ENCODE measurements at places on chromosomes 16 and 17.

- DNase-seq: no peak
Observed at GRCh38 chr17:54745862-54746261, 154.8 kb upstream of the TOM1L1 start.

DNA sequence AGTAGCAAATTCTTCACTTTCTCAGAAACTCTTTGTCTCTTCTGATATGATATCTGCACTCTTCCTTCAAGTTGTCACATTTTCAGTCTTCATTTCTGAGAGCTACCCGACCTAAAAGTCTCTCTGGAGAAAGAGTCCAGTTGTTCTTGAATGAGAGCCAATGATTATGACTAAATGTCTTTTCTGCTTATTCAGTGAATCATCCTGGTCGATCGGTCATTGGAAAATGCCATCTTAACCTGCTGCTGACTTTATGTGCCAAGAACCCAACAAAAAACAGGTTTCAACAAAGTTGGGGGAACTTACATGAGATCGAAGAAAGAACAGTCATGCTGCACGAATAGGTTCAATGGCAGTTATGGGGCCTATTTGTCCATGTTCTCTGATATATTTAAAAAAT, 15.9 kb downstream of the SOX9 start:
- no peak for DNase-seq

GRCh38 chr16:6232056-6232455, 1100.6 kb upstream of the RBFOX1 start:
- DNase-seq: no peak

DNA sequence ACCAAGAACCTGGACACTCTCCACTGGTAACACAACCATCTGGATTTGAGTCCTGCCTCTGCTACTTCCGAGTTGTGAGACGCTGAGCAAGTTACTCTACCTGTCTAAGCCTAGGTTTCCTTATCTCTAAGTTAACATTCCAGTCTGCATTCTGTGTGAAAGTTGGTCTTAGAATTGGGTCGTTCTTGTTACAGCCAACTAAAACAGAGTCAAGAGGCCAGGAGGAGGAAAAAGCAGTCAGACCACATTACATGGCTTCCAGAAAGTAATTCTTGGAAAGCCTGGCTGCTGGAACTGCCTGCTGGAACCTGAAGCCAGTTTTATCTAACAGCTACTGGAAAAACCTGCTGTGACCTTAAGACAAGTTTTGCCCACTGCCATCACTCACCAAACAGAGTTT, 38.4 kb upstream of the XYLT1 start:
- no peak for DNase-seq

DNA sequence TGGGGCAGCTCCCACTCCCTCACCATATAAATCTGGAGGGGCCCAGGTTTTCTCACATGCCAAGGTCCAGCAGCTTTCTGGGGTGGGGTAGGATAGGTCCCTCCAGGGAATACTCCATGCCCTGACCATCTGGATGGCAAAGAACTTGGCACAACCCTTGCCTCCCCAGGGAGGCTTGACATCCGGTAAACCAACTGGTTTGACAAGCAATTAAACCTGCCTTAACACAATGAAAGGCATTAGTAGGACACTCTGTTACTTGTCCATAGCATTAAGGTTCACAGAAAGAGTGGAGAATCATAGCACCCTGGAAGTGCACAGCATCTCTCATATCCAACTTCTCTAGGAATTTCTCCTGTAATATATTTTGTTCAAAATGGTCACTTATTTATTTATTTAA, 63.9 kb upstream of the MAF start:
- DNase-seq: no peak

DNA sequence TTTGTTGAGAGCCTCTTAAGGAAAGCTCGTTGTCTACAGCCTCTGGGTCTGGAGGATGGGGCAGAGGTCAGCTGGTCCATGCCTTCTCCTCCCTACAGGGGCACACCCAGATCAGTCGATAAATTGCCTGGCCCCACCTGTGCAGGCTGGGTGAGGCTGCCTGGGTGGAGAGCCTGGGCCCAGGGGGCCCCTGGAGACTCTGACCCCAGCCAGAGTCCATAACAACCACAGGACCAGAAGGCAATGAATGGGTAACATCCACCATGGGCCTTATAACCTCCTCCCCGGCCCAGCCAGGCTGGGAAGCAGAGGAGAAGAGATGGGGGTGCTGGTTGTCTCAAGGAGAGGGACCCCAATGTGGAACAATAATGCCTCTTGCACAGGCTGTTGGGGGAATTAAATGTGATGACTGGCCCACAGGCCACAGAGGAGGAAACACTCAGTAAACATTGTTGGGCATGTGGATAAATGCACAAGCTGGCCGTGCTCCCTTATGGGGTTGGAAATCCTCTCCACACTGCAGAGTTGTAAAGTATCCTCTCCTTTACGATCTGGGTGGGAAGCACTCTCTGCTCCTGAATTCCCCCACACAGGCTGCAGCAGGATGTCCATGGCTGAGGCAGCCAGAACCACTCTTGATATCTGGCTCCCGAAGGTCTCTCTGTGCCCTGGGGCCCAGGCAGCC, 56.7 kb upstream of the TOB1 start:
- DNase-seq: no peak

DNA sequence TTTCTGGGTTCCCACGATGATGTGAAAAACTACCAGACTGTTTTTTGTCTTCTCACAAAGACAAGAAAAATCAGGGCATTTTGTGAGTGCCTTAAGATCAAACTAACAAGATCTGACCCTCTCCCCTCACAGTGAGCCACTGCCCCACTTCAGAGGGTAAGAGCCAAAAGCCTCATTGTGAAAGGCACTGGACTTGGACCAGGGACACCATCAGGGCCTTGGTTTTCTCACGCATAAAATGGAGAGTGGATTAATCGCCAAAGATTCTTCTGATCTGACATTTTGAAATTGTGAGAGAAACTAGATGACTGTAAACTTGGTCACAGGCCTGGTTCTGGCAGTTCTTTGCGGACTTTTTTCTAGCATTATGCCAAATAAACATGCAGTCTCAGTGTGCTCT, 21.0 kb upstream of the ENDOV start:
- no peak for DNase-seq

DNA sequence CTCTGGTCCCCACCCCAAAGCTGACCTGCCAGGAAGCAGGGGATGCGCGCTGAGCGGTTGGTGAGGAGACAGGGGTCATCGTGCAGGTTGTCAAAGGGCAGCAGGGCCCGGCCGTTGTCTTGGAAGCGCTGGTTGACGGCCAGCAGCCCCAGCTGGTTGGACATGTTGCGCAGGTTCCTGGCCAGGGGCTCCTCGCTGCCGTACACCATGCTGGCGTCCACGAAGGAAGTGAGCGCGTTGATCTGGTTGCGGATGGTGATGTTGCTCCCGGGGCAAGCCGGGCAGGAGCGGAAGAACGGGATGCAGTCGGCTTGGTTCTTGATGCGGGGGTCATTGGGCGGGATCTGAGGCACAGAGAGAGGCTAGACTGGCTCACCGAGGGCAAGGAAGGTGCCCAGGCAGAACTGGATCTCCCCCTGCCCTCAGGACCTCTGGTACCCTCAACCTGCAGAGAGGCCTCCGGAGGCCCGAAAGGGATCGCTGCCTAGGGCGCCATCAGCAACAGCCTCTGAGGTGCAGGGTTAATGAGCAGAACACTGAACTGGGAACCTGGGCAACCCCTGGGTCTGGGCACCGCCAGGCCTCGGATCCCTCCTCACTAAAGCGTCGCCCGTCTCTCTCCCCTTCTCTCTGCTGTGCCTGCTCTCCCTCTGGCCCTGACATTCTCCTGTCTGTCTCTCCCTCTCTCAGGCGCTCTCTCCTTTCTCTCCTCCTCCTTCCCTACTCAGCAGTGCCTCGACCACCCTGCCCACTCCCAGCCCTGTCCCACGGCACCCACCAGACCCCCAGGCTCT, 2.7 kb downstream of the MPO start:
- DNase-seq: no peak

DNA sequence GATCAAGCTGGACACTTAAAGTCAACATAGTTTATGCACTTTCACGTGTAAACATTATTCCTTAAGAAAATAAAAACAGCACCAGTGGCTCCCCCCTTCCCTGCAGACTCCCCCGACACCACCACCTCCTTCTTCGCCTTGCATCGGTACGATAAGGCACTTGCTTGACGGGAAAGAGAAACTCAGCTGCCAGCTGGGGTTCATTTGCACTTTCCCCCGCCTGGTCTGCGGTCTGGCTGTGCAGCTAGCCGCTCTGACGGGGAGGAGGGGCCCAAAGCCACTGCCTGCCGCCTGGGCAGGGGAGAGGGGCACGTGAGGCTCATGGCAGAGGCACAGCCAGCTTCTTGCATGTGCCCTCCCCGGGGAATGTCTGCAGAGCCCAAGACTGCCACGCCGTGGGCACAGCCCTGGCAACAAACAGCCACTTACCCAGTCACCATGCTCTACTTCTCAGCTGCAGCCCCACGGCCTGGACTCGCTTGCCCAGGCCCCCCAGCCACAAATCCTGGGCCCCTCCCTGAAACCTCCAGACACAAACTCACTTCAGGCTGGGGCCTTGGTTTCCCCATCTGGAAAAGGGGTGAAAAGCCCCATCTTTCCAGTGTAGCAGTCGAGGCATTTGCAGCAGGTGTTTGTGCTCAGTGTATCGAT, 16.5 kb upstream of the PRM1 start:
- DNase-seq: peak; percentile 75

GRCh38 chr16:67482233-67482924, 968 bp downstream of the AGRP start:
- no peak for DNase-seq

GRCh38 chr17:1945621-1946020, 79.5 kb downstream of the RTN4RL1 start:
- DNase-seq: no peak

DNA sequence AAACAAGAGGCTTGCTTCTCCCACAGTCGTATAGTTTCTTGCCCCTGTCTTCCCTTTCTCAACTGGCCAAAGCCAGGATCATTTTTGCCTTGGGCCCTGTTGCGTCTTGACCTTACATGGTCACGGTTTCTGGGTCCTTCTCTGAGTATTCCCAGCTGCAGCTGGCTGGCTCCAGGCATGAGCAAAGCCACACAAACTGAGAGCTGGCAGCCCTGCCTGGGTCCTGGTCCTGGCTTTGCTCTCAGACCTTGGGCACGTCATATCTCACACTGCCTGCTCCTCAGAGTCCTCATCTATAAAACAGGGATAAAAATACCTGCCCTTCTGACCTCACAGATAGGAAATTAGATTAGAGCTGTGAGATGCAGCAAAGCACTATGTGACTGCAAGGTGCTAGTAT, 277.6 kb downstream of the CBLN1 start:
- DNase-seq: no peak

DNA sequence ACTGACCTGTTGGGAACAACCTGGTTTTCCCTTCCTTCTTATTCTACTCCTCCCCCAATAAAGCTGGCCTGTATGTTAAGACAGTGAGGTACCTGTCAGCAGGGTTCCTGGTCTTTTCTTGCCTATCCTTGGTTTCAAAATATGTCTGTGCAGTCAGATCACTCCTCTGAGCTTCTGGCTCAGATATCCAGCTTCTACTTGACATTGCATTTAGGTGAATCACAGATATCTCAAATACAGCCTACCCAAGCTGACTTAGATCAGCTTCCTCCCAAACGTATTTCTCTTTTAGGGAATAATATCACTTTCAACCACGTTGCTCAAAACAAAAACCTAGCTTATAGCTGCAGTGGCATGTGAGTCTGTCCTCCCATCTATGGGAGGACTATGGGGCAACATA, 48.7 kb downstream of the TEX14 start:
- DNase-seq: no peak

- no peak for DNase-seq
Observed at GRCh38 chr17:17711641-17712162, 30.4 kb downstream of the RAI1 start.

- no peak for DNase-seq
Observed at GRCh38 chr17:81418710-81419318, 23.6 kb downstream of the BAHCC1 start.

DNA sequence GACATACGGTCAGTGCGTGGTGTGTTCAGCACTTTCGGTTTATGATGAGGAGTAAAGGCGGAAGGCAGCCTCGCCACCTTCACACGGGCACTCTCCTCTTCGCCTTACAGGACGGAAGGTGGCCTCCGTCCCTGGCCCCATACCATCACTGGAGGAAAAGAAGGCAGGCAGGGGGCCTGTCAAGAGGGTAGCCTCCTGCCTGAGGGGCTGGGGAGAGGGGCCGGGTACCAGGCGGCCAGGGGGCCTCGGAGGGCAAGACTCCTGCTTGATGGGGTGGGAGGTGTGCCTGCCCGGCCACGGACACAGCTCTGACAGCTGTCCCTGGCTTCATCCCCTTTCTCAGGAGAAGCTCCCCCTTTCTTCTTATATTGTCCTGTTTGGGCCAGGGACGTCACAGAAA, 15.6 kb upstream of the SLC38A8 start:
- DNase-seq: no peak

DNA sequence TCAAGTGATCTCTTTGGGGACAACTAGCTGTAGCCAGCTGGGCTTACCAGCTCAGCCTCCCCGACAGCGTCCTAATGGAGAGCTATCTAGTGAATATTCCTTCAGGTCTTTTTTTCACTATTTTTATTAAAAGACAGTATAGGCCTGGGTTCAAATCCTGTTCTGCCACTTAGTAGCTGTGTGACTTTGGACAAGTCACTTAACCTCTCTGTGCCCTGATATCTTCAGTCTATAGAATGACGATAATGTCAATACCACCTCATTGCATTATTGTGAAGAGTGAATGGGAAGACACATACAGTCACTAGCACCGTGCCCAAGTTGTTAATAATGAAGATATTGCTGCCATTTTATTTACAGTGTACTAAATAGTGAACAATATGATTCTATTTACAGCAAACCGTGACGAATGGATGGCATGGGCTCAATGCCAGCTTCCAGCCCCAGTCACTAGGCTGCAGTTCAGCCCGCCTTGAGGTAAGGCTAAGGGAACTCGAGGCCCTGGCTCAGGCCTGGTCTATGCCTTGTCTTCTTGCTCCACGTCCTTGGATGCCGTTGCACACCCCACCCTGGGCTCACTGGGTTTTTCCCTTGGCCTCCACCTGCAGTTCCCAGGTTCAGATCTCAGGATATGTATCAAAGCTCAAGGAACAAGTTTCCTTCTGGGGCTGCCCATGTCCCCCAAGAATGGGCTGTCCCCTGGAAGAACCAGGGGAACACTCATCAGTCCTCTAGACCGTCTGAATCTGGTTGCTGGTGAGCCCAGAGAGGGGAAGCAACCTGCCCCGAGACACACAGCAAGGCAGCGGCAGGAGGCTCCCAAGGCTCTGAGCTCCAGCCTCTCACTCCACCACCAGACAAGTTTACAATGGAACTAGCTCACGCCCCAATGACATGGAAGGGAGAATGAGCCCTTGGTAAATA, 95.4 kb upstream of the TNRC6C start:
- no peak for DNase-seq

GRCh38 chr16:22217890-22218730, 12.0 kb downstream of the EEF2K start:
- no peak for DNase-seq
